Activated CD8-positive, alpha-beta T cell treated with anti-CD3 and anti-CD28 coated beads, Interleukin-2, amount 10 ng/mL, durations not matched to agents 7 days and 5 days (primary cell): ENCODE measurements at places on chromosomes 1 and 21. TPM values are rescaled to one million over a fixed set of nuclear protein-coding genes. Genes with fewer than 3 reads are reported as not detected.

DNA sequence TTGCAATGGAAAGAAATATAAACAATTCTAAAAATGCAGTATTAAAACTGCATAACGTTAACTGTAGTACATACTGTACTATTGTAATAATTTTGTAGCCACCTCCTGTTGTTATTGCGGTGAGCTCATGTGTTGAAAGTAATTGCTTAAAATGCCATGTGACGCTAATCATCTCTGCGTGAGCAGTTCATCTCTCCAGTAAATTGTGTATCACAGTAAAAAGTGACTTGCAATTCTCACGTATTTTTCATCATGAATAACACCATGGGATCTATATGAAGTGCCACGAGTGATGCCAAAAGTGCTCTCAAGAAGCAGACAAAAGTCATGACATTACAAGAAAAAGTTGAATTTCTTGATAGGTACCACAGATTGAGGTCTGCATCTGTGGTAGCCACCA is 82.4 kb upstream of the CYYR1 start:
- no peak overlapping the region for H3K4me3 ChIP-seq
- no peaks in the 10 kb centered on the region for H3K36me3 ChIP-seq
- H3K27me3 ChIP-seq, result no peaks in the 10 kb centered on the region
- no peak for DNase-seq

DNA sequence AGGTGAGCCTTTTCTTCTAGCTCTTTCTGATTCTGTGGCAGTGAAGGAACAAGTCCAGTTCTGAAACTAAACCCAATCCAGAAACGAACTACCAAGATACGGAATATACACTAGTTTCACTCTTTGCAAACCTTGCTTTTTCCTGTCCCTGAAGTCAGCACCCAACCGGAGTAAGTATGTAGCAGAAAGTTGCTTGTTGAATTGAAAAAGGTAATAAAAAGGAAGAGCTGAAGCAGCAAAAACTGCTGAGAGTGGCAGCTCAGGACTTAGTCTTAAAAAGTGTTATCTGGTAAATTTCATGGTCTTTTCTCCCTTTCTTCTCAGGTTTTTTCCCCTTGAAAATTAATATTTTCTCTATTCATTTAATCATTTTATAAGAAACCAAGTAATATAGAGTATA is 9.4 kb upstream of the NT5C1A start:
- no peak overlapping the region for H3K27ac ChIP-seq
- no peaks in the 10 kb centered on the region for H3K36me3 ChIP-seq
- H3K4me1 ChIP-seq, result peaks cover 12% of the 10 kb centered on the region
- H3K4me3 ChIP-seq, result no peak overlapping the region
- DNase-seq, result no peak
- H3K27me3 ChIP-seq, result peaks cover 17% of the 10 kb centered on the region

- peaks cover 15% of the 10 kb centered on the region for H3K27me3 ChIP-seq
- no peak overlapping the region for H3K27ac ChIP-seq
- no peak for DNase-seq
- H3K4me1 ChIP-seq, result no peaks in the 10 kb centered on the region
- no peaks in the 10 kb centered on the region for H3K36me3 ChIP-seq
Measured at GRCh38 chr1:55339681-55340080, 124.5 kb upstream of the USP24 start.

GRCh38 chr1:27682351-27682944 is 10.5 kb upstream of the IFI6 start:
- peaks cover 7% of the 10 kb centered on the region for H3K27me3 ChIP-seq
- no peak for DNase-seq
- peaks cover 5% of the 10 kb centered on the region for H3K36me3 ChIP-seq

The GUCA2B gene
- total RNA-seq, result not detected
